Femur (tissue), 1 donor: ENCODE measurements at places on chromosomes 1 and 21.

DNA sequence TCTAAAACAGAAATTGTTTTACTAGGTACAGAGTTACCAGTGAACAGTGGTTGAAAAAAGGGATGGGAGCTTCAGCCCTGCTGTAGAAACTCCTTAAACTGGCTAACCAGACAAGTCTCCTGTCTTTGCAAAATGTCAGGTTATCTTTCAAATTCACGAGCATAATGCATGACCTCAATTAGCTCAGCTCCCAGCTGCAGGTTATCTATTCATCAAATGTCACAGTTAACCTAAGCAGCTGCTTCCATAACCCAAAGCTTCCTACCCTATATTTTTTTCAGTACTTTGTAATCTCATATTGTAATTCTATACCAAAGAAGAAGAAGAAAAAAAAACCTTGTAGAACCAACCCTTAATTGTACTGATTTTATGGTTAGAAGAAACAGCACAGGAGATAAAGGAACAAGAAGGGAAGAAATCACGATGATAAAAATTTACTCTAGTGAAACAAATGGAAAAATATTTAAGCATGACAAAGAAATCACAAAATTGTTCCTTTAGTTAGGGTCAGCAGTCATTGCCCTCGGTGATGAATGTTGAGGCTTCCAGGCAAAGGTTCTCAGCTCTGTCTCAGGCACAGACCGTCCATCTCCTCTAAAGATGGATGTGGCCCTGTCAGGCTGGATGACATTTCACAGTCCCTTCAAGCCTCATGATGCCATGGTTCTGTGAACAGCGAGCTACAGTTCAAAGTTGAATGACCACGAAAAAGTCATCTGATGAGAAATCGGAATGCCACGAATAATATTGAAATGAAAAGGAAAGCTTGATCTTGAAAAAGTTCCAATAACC, 95.9 kb downstream of the PLD5 start:
- DNase-seq: no peak

- DNase-seq: no peak
These were observed 41.7 kb upstream of the ZNF326 start for GRCh38 chr1:89953131-89953626.

- no peak for DNase-seq
These were observed 92.3 kb upstream of the UBE2U start for GRCh38 chr1:64110924-64111777.

GRCh38 chr1:74790453-74790852, 57.5 kb downstream of the TYW3 start:
- DNase-seq: no peak

DNA sequence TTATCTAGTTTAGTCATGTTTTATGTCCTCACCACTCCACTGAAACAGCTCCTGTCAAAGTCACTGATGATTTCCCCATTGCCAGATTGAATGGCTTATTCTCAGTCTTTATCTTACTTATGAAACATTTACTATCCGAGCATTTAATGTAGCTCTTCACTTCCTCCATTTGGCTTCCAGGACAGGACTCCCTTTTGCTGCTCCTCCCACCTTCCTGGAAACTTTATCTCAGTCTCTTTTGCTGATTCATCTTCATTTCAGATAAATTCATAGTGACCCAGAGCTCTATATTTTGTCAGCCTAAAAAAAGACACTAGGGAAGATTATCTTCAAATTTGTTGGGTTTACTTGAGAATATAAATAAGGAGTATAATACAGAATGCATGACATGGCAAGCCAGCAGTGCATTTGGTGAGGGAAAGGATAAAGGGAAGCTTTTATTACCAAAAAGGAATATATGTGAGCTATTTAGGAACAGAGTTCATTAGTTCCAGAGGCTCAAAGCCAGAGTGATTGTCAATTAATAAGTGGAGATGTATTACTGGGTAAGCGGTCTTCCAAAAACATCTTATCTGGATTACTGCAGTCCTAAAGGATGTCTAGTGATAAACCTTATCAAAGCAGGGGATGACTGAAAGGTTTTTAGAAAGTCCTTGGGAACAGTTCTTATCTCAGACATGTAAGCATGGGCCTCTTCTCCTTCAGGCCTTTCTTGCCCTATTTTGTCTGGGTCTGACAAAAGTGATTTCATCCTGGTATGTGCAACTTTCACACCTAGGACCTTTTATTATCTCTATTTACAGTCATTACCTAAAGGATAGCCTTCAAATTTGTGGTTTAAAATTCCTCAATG, 25.6 kb downstream of the IL23R start:
- DNase-seq: no peak

- no peak for DNase-seq
These were observed 40.7 kb upstream of the TENT5C start for GRCh38 chr1:117565076-117565556.

GRCh38 chr1:169849346-169850022, 44.2 kb downstream of the SCYL3 start:
- no peak for DNase-seq

- no peak for DNase-seq
These were observed 18.3 kb downstream of the IL6R start for GRCh38 chr1:154423304-154423987.
